Sigmoid colon (tissue), 7 donors: ENCODE measurements at places on chromosomes 7 and 10. TPM values are rescaled to one million over a fixed set of nuclear protein-coding genes. Genes with fewer than 3 reads are reported as not detected.

- no peak overlapping the region for H3K4me3 ChIP-seq
- DNase-seq = no peak
- H3K4me1 ChIP-seq = no peaks in the 10 kb centered on the region
These were observed 32.3 kb upstream of the INHBA start for GRCh38 chr7:41735206-41735605.

DNA sequence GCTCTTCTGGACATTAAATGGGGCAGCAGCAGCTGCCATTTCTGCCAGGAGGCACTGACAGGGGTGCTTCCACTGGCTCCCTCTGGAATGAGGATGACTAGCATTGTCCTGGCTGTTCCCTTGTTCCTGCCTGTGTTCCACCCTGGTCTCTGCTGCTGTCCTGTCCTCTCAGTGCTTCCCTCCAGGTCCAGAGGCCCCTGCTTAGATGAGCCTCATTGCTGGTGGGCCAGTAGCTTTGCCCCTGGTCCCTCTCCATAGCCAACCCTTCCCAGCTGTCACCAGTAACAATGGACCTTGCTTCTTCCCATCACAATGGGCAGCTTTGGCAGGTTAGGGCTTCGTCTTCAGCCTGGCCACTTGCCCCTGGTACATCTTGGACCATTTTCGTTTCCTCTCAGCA is 561.1 kb downstream of the TCERG1L start:
- DNase-seq = peak; percentile 22
- no peak overlapping the region for H3K27ac ChIP-seq
- no peak overlapping the region for H3K4me3 ChIP-seq
- no peaks in the 10 kb centered on the region for H3K36me3 ChIP-seq

DNA sequence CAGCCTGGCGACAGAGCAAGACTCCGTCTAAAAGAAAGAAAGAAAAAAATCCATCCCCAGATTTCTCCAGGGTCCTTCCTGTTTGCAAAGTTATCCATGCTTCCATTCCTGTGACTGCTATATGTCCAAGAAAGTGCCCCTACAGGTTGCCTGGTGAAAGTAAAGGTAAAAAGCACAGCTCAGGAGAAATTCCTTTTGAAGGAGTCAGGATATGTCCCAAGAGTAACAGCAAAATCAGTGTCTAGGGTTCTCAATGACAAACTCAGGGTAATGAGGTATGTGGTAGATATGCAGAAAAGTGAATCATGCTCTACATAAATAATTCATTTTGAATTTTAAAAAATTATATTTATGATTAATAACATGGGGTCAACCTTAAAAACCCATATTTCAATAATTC is 91.5 kb downstream of the CTTNBP2 start:
- H3K27me3 ChIP-seq = no peaks in the 10 kb centered on the region
- no peak for DNase-seq
- H3K36me3 ChIP-seq = no peaks in the 10 kb centered on the region
- no peaks in the 10 kb centered on the region for H3K4me1 ChIP-seq
- no peak overlapping the region for H3K4me3 ChIP-seq

- peaks cover 100% of the 10 kb centered on the region for H3K4me1 ChIP-seq
- H3K4me3 ChIP-seq = peak overlapping the region; percentile 11
- H3K36me3 ChIP-seq = no peaks in the 10 kb centered on the region
- no peaks in the 10 kb centered on the region for H3K27me3 ChIP-seq
- DNase-seq = peak; percentile 87
These were observed 9.2 kb downstream of the ITPRIP start for GRCh38 chr10:104328896-104329710.

Gene CAV1
- 328 TPM for total RNA-seq

Gene TMEM225B
- total RNA-seq = not detected

Gene STAG3
- total RNA-seq = 0.36 TPM

Gene ITGA8
- 0.66 TPM for total RNA-seq

Gene IL15RA
- 11.0 TPM for total RNA-seq

Gene ITPRID1
- total RNA-seq = not detected
